Bronchus fibroblast of lung (primary cell): ENCODE measurements at places on chromosomes 7 and 10. TPM values are rescaled to one million over a fixed set of nuclear protein-coding genes. Genes with fewer than 3 reads are reported as not detected.

The GIMAP2 gene
- 0.15 and 0.34 TPM in 2 replicates for total RNA-seq

The CFAP58 gene
- total RNA-seq = 0.15 and 0.17 TPM in 2 replicates

The TYW1B gene
- total RNA-seq = 0.30 and 0.67 TPM in 2 replicates

The CLIP2 gene
- 27.6 and 28.4 TPM in 2 replicates for total RNA-seq

The MYH16 gene
- under 0.01 TPM in 1 of 2 replicates, not detected in the other for total RNA-seq

The COL26A1 gene
- 1.0 TPM in 1 of 2 replicates, not detected in the other for total RNA-seq

The LRIT1 gene
- total RNA-seq = not detected in 2 replicates

The LIPJ gene
- total RNA-seq = not detected in 2 replicates

The TMEM184A gene
- under 0.01 TPM in 1 of 2 replicates, not detected in the other for total RNA-seq

The SLC13A1 gene
- total RNA-seq = not detected in 2 replicates

The GET4 gene
- total RNA-seq = 19.5 and 22.7 TPM in 2 replicates

The CARD11 gene
- total RNA-seq = 0.84 and 1.6 TPM in 2 replicates
